ENCODE measurements at places on chromosomes 6 and 20.

GRCh38 chr6:54286141-54286540 is 22.1 kb upstream of the TINAG start:
- no peaks in the 10 kb centered on the region for H3K27me3 ChIP-seq
- H3K27ac ChIP-seq: no peak overlapping the region

- H3K27ac ChIP-seq: no peak overlapping the region
- no peak for DNase-seq
- no peak overlapping the region for H3K4me3 ChIP-seq
- H3K36me3 ChIP-seq: no peaks in the 10 kb centered on the region
- H3K4me1 ChIP-seq: no peaks in the 10 kb centered on the region
Observed at GRCh38 chr6:44723439-44724197, 336.1 kb downstream of the CDC5L start.

DNA sequence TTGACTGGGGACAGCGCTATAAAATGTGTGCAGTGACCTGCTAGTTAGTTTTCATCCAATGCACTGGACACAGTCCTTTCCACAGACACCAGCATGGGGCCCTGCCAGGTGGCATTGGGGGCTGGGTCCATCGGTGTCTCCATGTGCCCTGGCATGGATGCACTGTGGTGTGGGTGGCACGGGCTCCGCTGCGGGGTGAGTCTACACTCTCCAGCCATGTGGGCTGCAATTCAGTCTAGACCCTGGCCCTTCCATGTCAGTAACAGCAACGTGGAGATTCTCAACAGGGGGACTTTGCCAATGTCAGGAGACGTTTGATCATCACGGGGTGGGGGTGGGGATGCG is 100.0 kb downstream of the RAMACL start:
- no peak for DNase-seq
- no peaks in the 10 kb centered on the region for H3K27me3 ChIP-seq
- H3K4me3 ChIP-seq: no peak overlapping the region
- H3K4me1 ChIP-seq: peaks cover 19% of the 10 kb centered on the region

DNA sequence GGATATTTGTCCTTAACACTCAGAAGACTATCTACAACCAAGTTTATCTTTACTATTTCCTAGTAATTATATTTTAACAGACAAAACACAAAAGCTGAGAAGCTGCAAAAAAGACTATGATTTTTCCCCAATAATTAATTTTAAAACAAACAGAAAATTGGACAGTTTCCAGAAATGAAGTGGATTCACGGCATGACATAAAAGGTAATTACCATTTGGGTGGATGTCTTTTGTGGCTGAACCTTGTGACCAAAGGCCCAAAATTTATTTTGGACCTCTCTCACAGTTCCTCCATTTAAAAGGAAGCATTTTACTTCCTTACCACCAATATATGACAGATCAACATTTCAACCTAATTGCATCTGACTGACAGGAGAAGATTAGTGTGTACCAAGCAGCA is 90.2 kb downstream of the GMDS start:
- no peak overlapping the region for H3K27ac ChIP-seq
- DNase-seq: no peak
- no peaks in the 10 kb centered on the region for H3K27me3 ChIP-seq
- H3K4me3 ChIP-seq: no peak overlapping the region
- no peaks in the 10 kb centered on the region for H3K36me3 ChIP-seq

GRCh38 chr20:50027611-50028105 is 44.9 kb downstream of the SNAI1 start:
- no peaks in the 10 kb centered on the region for H3K4me1 ChIP-seq
- H3K4me3 ChIP-seq: no peak overlapping the region
- H3K27me3 ChIP-seq: no peaks in the 10 kb centered on the region
- no peaks in the 10 kb centered on the region for H3K36me3 ChIP-seq
- H3K27ac ChIP-seq: no peak overlapping the region

DNA sequence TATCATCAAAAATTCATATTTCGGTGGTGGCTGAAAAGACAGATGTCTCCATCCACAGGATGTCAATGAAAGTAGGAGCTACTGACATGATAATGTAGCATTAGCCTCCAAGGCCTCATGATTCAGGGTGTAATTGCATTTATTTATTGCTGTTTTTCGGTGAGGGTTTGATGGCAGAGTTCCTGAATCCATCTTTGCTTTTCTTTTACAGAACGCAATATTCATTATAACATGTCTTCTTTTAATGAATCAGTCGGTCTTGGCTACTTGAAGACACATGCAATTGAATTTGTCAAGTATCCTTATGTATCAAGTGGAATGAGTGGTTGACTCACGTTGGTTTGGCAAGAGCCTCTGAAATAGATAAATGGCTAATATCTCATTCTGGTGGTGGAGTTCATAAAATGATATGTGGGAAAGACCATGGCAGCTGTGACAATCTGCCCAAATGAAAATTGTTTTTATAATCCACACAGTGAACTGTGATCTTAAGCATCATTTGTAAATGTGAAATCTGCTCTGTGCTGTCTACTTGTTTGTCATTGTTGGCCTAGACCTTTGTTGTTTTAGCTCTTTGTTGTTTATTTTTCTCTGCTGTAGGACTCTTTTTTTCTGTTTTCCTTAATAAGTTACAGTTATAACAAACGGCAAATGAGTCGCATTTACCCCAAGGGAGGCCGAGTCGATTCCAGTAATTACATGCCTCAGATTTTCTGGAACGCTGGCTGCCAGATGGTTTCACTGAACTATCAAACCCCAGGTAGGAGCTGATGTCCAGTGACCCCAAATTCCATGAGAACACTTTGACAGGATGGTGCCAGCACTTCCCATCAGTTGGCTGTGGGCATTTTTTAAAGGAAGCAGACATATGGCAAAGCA is 105.7 kb upstream of the LAMP5 start:
- no peak overlapping the region for H3K27ac ChIP-seq
- no peaks in the 10 kb centered on the region for H3K27me3 ChIP-seq
- no peak overlapping the region for H3K4me3 ChIP-seq
- H3K36me3 ChIP-seq: no peaks in the 10 kb centered on the region
- DNase-seq: no peak

DNA sequence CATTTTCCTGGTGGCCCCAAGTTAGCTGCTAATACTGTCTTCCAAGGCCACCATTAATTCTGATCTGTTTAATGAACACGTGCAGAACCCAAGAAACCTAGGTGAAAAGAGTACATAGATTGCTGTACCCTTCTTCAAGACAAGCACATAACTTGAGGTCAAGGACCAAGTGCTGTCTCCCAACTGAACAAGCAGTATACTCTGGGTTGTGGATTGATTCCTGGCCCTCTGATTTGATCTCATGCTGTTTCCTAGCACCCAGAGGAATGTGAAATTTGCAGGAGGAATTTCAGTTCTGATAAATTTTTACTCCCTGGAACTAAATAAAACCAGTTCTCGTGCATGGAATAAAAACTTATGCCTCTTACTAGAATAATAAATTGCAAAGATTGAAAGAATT is 75.6 kb downstream of the MTFR2 start:
- H3K36me3 ChIP-seq: no peaks in the 10 kb centered on the region
- no peaks in the 10 kb centered on the region for H3K4me1 ChIP-seq
- no peaks in the 10 kb centered on the region for H3K27me3 ChIP-seq
- H3K27ac ChIP-seq: no peak overlapping the region

GRCh38 chr6:109768485-109768884 is 77.4 kb downstream of the FIG4 start:
- DNase-seq: no peak
- no peaks in the 10 kb centered on the region for H3K27me3 ChIP-seq
- no peak overlapping the region for H3K4me3 ChIP-seq
- no peak overlapping the region for H3K27ac ChIP-seq
- peaks cover 5% of the 10 kb centered on the region for H3K4me1 ChIP-seq
- H3K36me3 ChIP-seq: peaks cover 24% of the 10 kb centered on the region

DNA sequence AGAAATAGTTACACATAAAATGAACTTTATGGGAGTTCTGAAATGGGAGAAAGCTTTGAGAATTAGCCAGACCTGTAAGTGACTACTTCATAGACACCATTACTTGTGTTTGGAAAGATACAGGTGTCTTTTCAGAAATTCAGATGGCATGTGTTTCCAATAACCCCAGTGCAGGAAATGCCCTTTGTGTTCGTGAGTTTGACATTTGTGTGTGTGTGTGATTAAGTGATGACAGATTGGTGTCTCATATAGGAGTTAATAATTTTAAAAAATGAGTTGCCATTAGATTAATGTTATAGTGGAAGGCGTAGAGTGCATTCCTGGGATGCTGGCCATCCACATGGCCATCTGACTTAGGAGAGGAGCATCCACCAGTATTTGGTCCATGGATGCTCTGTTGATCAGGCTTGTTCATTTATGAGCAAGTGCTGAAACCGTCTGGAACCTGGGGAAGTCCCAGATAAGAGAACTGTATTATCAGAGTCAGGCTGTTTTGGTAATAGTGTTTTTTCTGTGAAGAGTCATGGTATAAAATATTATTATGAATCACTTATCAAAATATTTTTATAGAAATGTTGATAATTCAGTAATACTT is 3.1 kb downstream of the STK4 start:
- peak; percentile 68 for DNase-seq
- H3K4me3 ChIP-seq: no peak overlapping the region
- H3K27me3 ChIP-seq: no peaks in the 10 kb centered on the region
- peaks cover 23% of the 10 kb centered on the region for H3K36me3 ChIP-seq
- H3K27ac ChIP-seq: peak overlapping the region; percentile 87
- H3K4me1 ChIP-seq: peaks cover 25% of the 10 kb centered on the region
